Neural progenitor cell (in vitro differentiated cells): ENCODE measurements at places on chromosomes 11 and 22.

DNA sequence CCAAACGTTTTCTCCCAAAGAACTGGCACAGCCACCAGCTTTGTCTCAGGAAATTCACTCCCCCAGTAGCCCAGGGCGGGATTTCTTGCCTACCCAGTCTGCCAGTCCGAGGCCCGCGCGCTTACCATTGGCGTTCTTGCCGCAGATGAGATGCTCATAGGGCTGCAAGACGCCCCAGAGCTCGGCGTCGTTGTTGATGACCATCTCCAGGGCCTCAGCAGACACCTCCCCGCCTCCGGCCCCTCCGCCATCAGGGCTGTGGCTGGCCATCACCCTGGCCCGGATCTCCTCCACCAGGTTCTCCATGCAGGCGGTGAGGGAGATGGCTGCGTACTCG lies 1.3 kb downstream of the ABTB2 start:
- peak; percentile 58 for DNase-seq

- no peak for DNase-seq
These were observed 61.8 kb downstream of the SNX19 start for GRCh38 chr11:130854483-130854882.

DNA sequence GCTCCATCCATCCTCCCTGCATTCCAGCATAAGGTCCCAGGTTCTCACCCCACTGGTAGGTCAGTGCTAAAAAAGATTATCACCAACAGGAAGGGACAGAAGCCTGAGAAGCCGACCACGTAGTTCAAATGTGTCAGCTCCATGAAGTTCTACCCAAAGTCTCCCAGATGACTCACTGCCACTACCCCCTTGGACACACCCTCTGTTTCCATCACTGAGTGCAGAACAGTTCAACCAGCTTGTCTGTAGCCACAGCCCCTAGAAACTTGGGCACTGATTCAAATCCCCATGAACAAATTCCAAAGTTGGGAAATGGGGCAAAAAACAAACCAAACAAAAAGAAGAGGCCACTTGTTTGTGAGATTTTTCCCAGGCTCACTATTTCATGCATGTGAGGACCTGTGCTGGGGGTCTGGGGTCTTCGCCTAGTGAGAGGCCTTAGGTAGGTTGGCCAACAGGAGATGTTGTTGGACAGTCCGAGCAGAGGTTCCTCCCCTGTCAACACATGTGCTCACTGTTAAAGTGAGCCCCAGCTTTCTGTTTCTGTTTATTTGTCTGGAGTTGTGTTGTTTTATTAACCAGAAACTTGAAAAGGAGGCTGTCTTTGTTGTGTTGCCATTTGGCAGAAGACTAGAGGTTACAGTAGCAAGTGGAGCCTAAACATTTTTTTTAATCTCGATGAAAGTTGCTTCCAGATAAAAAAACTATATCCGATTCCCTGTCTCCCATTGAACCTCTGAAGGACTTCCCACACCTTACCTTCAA lies 24.2 kb upstream of the FLI1 start:
- DNase-seq = no peak

DNA sequence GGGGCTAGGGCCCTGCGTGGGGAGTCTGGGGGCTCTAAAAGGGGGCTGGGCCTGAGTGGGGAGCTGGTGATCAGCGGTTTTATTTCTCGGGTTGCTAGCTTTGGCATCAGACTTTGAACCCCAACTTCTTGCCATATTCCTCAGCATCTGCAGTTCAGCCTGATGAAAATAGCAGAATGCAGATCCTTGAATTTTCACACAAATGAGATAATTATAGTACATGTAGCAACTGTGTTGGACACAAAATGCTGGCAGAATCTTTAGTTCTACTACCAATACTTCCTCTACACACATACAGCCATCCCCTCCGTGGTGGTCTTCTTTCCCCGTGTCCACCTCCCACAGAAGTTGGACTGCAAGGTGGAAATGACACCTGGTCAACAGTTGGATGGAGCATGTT lies 1.5 kb downstream of the ZC3H7B start:
- no peak for DNase-seq

DNA sequence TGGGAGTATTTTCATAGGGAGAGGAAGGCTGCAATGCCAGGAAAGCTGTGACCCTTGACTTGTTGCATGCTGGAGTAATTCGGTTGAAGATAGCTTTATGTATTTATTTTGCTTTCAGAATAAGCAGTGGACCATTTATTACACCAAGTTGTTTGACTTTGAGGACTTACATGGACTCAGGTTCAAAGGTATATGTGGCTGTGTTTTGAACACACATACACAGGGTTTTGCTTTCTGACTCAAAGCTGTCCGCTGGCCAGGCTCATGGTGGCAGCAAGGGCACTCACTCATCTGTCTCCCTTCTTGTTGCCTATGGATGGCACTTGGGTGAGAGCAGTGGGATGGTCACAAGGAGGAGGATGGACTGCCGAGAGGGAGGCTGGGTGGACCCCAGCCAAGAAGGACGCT lies 6.5 kb downstream of the TIMP3 start:
- no peak for DNase-seq

DNA sequence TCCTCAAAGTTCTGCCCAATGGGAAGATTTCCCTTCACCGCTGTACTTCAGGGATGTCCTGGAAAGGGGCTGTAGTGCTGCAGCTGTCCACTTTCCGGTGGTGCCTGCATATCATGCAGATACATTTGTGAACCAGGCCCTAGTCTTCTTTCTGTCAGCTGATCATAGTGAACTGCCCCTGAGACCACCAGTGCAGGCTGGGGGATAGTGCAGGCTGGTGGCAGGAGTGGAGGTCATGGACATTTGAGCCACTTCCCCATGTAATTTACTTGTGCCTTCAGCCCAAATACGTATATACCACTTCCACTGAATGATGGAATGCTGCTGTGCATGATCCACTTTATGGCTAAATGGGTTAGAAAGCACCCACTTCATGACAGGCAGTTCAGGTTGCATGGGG lies 120.0 kb downstream of the ZNF280B start:
- no peak for DNase-seq

DNA sequence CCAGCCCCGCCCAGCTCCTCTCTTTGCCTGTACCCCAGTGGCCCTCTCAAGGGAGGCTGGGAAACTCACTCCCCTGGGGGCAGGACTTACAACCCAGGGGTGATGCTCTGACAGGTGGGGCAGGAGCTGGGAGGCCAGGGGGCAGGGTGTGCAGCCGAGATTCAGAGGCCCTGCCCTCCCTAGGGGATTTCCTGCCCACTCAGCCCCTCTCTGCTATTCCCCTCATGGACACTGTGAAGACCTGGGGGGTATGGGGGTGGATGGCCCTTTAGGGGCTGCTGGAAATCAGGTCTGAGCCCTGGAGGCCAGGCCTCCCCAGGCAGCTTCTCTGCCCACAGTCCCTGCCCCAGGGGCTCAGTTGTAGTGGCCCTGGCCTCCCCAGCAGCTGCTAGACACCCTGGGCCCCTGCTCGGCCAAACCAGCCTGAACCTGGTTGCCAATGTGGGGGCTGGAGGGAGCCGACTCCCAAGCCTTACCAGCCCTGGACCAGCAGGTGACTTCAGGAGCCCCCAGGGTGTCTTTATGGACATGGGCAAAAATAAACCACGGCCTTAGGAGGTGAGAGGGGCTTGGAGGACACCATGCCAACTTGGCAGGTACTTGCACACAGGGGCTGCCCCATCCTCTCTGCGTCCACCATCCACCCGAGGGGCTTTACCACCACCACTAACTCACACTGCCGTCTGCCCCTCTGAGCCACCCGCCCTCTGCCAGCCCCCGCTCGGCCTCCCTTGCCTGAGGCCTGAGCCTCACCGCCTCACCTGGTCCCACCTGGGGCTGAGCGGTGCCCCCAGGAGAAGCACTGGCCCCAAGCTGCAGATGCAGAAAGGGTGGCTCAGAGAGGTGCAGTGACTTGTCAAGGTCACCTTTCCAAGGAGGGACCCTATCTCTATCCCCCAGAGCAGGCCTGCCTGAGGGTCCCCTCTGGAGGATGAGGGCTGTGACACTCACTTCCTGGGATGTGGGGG lies 2.8 kb upstream of the PHLDA2 start:
- no peak for DNase-seq

- peak; percentile 90 for DNase-seq
These were observed 7.2 kb downstream of the ARSA start for GRCh38 chr22:50620593-50621355.

- DNase-seq = no peak
These were observed 63.1 kb downstream of the PIWIL4 start for GRCh38 chr11:94630221-94630620.

DNA sequence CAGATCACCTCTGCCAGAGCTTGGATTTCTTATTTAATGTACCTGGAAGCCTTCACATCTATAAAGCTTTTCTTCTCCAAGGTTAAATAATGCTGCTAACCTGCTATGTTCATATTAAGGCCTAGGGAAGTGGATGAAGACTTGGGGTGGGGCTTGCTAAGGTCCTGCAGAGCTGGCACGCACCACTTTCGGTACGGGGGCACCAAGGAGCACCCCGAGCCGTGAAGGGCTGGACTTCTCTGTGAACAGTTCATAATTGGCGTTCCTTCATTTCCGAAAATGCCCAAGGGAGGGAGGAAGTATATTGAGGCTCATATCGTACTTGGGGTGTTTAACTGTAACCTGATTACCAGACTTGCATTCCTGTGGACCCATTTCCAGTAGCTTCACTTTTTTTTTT lies 59.6 kb downstream of the ST14 start:
- no peak for DNase-seq

DNA sequence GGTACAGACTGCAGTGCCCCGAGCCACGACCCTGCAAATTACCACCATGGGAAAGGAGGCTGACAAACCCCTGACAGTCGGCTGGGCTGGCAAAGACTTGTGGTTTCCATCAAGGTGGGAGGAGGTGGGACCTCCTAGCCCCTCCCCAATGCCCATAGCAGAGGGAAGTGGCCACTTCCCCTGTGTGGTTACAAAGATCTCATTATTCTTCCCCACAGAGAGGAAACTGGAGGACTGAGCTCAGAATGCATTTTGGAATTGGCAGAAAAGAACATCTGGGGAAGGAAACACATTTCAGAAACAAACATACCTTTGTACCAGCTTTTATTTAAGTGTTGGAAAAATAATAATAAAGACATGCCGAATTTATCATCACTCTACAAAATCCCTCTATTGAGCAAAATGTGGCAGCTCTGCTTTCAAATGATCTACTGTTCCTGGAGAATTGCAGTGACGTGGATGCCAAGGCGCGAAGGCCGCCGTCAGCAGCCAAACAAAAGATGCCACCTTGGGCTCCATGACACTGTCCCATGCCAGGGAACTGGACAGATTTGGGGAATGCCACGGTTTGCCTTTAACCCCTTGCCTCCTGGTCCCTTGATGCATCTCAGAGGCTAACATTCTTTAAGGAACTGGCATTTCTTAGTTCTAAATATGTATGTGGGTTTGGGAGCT lies 169.6 kb downstream of the CRYBB2 start:
- DNase-seq = no peak
